ENCODE measurements at places on chromosomes 7 and 10.

- DNase-seq, result no peak
Observed at GRCh38 chr7:36262309-36263094, 109.4 kb downstream of the EEPD1 start.

DNA sequence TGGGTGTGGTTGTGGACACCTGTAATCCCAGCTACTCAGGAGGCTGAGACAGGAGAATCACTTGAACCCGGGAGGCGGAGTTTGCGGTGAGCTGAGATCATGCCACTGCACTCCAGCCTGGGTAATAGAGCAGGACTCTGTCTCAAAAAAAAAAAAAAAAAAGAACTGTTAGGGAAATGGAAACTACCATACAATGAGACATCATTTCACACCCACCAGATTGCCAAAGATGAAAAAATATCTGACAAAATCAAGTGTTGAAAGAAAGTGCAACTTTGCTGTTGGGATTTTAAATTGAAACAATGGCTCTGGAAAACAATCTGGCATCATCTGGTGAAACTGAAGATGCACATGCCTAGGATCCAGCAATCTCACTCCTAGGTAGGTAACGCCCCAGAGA lies 16.1 kb upstream of the MALSU1 start:
- DNase-seq, result no peak

GRCh38 chr10:19046679-19047078 lies 1.9 kb upstream of the MALRD1 start:
- DNase-seq, result no peak

- DNase-seq, result no peak
Observed at GRCh38 chr10:3691482-3691881, 93.5 kb downstream of the KLF6 start.

- DNase-seq, result no peak
Observed at GRCh38 chr7:17671956-17672355, 268.3 kb downstream of the SNX13 start.

DNA sequence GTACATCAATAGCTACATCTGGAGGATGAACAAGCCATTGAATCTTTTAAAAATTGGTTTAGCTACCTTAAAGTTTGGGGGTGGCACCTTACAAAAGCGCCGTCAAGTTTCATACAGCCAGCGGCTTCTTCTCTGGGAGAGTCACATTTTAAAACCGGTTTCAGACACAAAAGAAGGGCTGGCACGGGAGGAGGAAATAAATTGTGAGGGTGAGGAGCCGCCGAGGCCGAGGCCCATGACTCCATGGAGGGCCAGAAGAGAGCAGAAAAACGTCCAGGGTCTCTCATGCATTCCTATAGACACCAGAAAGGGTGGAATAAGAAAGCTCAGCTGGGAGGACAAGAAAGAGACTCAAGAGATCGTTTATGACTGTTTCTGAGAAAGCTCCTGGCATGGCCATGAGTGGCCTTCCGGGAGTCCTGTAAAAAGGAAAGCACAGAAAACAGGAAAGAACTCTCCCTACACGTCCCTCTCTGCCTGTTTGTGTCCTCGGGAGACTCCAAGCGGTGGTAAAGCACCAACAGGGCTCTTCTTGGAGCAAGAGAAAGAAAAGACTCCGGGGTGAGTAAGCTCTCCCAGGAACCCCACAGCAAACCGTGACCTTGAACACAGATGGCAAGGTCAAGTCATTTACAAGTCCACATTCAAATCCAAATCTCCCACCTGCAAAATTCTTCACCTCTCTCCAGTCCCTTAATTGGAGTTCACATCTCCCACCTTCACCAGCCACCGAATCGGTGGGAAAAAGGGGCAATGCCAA lies 1.8 kb downstream of the FRAT2 start:
- peak; percentile 20 for DNase-seq

GRCh38 chr7:47604496-47604890 lies 22.6 kb upstream of the TNS3 start:
- no peak for DNase-seq

DNA sequence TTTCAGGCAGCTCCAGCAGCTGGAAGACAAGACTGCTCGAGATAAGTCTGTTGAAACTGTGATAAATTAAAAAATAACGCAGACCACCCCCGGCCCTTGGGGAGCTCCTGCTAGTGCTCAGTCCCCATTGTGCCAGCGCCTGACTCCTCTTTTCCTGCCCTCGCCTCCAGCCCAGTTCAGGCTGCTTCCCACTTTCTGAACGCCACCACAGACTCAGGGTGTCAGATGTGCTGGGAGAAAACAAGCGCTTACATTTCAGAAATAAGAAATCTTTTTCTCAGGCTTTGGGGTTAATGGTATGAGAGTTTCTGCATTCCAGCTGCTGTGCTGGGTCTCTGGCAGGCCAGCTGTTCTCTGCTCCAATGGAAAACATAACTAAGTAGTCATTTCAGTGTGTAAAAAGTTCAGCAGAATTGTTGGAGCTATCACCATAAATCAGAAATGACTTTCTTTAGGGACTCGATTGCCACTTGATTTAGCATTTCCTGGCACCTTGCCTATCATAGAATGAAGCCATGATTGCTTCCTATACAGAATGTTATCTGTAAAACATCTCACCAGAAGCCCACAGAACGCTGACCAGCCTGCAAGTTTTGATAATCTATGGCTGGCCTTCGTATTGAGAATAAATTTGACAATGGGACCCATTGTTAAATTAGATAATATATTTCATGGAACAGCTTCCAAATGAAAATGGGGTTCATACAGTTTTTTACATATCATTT lies 257.0 kb upstream of the ZNF32 start:
- DNase-seq, result no peak

- no peak for DNase-seq
Observed at GRCh38 chr10:89640241-89640640, 4.8 kb downstream of the PANK1 start.

- DNase-seq, result no peak
Observed at GRCh38 chr10:42111076-42111475, 527.3 kb downstream of the ZNF33B start.

GRCh38 chr7:76513817-76514799 lies 3.8 kb downstream of the UPK3B start:
- DNase-seq, result no peak

DNA sequence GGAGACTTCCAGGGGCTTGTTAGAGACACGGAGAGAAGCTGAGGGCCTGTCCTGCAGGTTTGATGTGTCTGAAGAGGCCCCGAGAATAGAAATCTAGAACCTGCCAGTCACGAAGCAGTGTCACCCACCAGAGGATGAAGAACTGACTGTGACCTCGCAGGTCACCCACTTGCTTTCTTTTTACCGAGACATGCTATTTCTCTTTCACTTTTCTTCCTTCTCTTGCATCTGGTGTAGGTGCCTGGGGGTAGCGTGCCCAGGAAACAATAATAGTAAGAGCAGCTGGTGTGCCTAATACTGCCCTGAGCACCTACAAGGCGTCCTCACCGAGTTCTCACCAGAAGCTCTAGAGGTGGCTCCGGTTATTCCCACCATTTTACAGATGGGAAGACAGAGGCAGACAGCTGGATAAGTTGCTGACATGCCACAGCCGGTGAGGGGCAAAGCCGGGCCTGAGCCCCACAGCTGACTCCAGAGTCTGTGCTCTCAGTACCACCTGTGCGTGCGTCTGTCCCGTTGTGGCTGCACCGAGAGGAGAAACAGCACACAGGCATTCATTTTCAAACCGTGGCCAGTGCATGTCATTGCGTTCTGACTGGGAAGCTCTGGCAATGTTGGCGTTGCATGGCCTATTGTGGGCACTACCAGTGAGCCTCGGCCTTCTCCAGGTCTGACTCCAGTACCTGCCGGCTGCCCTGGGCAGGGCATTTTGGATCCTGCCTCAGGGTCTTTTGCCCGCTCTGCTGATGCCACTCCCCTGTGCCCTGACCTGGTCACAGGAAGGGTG lies 7.8 kb downstream of the CHST3 start:
- no peak for DNase-seq

- DNase-seq, result no peak
Observed at GRCh38 chr10:70967591-70968587, 79.5 kb upstream of the PCBD1 start.

DNA sequence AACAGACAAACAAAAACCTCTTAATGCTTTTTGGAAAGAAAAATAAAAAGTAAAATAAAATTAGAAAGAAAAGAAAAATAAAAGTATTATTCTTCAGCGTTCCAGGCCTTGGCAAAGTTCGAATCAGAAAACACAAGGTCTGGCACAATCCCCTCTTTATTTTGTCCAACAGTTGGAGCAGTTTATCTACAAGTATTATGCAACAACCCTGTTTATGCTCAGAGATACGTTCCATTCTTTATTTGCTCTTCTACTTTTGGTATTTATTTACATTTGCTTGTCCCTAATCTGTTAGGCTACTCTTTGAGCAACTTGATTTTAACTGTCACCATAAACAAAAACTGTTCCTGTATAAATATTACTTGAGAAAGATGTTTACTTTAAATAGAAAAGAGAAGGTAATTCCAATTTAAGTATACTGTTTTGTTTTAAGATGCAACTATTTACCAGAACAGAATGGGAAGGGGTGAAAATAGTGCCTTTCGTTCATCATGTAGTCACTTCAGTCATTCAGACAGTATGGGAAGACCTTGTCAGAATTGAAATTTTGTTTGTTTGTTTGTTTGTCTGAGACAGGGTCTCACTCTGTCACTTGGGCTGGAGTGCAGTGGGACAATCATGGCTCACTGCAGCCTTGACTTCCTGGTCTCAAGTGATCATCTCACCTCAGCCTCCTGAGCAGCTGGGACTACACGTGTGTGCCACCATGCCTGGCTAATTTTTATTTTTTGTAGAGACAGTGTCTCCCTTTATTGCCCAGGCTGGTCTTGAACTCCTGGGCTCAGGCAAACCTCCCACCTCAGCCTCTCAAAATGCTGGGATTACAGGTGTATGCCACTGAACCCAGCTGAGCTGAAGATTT lies 5.7 kb downstream of the PDK4 start:
- no peak for DNase-seq

GRCh38 chr7:31146538-31146937 lies 94.4 kb downstream of the ADCYAP1R1 start:
- DNase-seq, result no peak

- DNase-seq, result no peak
Observed at GRCh38 chr7:98668255-98668654, 51.2 kb downstream of the NPTX2 start.

- no peak for DNase-seq
Observed at GRCh38 chr10:107496594-107496993, 332.1 kb upstream of the SORCS1 start.

DNA sequence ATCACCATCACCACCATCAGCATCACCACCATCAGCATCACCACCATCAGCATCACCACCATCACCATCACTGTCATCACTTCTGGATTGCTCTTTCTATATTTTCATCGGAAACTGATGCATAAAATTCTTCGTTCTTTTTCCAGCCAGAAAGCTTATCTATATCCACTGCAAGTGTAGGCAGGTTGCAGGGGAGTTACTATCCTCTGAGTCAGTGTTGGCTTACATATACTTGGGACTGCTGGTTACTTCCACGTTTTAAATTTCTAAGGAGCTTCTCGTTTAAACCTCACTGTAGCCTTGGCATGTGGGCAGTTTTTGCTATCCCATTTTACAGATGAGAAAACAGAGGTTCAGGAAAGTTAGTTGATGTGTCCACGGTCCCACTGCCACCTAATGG lies 66.1 kb downstream of the FOXL3 start:
- no peak for DNase-seq

Data from T1000 (cell line).